Activated naive CD4-positive, alpha-beta T cell treated with anti-CD3 and anti-CD28 coated beads for 36 hours (primary cell): ENCODE measurements at places on chromosomes 11 and 22. TPM values are rescaled to one million over a fixed set of nuclear protein-coding genes. Genes with fewer than 3 reads are reported as not detected.

DNA sequence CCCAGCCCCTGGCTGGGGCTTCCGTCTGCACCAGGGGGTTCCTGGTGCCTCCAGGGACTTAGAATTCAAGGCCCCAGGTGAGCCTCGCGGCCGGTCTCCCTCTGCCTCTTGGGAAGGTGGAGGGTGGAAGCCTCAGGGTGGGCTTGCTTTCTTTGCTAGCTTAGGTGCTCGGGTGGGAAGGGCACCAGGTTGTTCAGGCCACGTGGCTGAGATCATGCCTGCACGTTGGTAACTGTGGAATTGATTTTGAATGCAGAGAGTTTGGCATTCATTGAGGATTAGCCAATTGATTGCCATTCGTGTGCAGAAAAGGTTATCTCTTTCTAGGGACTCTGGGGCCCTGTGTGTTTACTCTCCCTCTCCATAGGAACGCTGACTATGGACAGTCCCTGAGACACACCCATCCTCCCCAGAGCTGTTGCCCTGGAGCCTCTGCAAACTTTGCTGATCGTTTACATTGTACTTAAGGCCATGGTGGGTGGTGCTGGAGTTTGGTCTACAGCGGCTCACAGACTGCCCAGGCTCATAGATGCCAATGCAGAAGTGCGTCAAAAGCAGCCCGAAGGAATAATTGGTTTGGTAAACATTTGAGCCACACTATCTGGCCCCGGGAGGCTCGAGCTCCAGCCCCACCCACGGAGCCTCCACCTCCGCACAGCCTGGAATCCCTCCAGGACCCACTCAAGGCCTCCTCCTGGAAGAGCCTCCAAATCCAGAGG, 1457.7 kb downstream of the BRD1 start:
- no peak for DNase-seq

- no peak for DNase-seq
These were observed 39.1 kb downstream of the BRSK2 start for GRCh38 chr11:1428762-1429316.

DNA sequence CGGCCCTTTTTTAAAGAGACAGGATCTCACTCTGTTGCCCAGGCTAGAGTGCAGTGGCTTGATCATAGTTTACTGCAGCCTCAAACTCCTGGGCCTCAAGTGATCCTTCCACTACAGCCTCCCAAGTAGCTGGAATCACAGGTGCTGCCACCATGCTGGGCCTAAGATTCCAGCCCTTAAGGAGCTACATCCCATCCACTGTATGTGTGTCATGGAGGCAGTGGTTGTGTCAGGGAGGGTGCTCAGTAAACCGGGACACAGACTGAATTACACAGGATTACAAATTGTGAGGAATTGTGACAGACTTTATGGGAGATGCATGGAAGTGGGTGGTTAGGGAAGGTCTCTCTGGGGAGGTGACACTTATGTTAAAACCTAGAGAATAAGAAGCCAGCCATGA, 2.1 kb upstream of the PPIL2 start:
- no peak for DNase-seq

DNA sequence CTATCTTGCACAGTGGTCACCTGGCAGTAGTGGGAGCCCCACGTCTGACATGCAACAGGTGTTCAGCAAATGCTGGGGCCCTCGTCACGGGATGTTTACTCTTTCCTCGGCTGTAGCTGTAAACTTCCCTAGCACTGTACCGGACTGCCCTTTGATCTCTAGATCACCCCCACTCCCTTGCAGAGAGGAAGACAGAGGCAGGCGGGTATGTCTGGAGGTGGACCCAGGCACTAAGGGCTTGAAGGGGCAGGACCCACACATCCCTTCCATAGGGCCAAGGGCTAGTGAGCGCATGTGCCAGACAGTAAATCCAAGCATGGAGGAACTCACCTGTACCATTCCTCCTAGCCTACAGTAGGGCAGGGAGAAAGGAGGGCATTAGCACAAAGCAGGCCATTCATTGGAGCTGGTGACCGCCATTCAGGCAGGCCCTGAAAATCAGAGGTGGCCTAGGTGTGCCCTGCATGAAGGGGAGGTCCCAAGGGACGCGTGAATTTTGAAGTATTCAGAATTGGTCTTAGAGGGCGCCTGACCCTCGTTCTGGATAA, 1.9 kb upstream of the SMTN start:
- DNase-seq, result no peak

Gene CALCB
- total RNA-seq, result 12.1 TPM
